ENCODE measurements at places on chromosomes 6 and 20. TPM values are rescaled to one million over a fixed set of nuclear protein-coding genes. Genes with fewer than 3 reads are reported as not detected.

- no peak overlapping the region for H3K27ac ChIP-seq
- no peaks in the 10 kb centered on the region for H3K36me3 ChIP-seq
- H3K27me3 ChIP-seq = no peaks in the 10 kb centered on the region
- H3K4me3 ChIP-seq = no peak overlapping the region
Measured at GRCh38 chr6:132663661-132664060, 4.7 kb upstream of the TAAR1 start.

DNA sequence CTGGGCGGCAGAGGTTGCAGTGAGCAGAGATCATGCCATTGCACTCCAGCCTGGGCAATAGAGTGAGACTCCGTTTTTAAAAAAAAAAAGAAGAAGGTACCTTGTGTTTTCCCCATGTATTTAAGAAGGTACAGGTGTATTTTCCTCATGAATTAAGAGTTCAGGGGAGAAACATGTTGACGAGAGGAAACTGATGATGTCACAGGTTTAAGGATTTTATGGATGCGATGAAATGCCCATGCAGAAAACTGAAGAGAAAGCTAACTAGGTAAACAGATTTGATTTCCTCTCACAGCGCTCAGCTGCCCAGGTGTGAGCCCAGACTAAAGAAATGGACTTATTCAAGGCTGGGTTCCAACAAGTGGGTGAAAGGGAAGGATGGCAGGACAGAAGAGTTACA is 38.4 kb upstream of the SOX4 start:
- no peak overlapping the region for H3K4me3 ChIP-seq
- no peaks in the 10 kb centered on the region for H3K36me3 ChIP-seq
- H3K4me1 ChIP-seq = no peaks in the 10 kb centered on the region
- no peak overlapping the region for H3K27ac ChIP-seq

- no peak overlapping the region for H3K4me3 ChIP-seq
- no peaks in the 10 kb centered on the region for H3K4me1 ChIP-seq
- H3K27me3 ChIP-seq = peaks cover 2% of the 10 kb centered on the region
- DNase-seq = no peak
Measured at GRCh38 chr6:49453221-49453620, 9.8 kb downstream of the MMUT start.

DNA sequence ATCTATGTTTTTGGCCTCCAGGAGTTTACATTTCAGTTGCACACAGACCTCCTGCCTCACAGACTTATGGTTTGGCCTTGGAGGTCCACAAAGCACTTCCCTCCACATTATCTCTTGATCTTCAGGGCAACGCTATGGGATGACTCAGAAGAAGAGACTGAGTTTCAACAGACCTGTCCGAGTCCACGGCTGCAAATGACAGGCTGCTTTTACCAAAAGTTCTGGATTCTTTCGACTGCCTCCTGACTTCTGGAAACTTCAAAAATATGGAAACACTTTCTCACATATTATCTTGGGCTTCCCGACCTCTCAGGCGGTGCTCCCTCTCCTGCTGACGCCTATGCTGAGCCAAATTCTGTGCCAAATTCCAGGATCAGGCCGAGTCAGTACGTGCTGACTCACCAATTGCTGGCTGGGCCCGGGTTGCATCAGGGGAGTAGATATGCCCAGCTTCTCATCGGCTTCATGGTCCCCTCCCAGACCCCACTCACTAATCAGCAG is 190.2 kb downstream of the BMP7 start:
- H3K27me3 ChIP-seq = no peaks in the 10 kb centered on the region
- H3K27ac ChIP-seq = no peak overlapping the region
- DNase-seq = no peak
- peaks cover 6% of the 10 kb centered on the region for H3K4me1 ChIP-seq
- H3K4me3 ChIP-seq = no peak overlapping the region

GRCh38 chr20:23652371-23652770 is 14.6 kb upstream of the CST3 start:
- no peaks in the 10 kb centered on the region for H3K4me1 ChIP-seq
- H3K27ac ChIP-seq = no peak overlapping the region
- no peak overlapping the region for H3K4me3 ChIP-seq
- DNase-seq = no peak
- peaks cover 2% of the 10 kb centered on the region for H3K27me3 ChIP-seq
- H3K36me3 ChIP-seq = no peaks in the 10 kb centered on the region

- peak overlapping the region; percentile 57 for H3K4me3 ChIP-seq
- H3K27me3 ChIP-seq = peaks cover 8% of the 10 kb centered on the region
- peak overlapping the region; percentile 84 for H3K27ac ChIP-seq
- peak; percentile 66 for DNase-seq
Measured at GRCh38 chr20:46343348-46343974, 35.2 kb upstream of the CDH22 start.

GRCh38 chr6:35296931-35297600 is 552 bp upstream of the DEF6 start:
- no peak overlapping the region for H3K27ac ChIP-seq
- no peaks in the 10 kb centered on the region for H3K36me3 ChIP-seq
- no peak overlapping the region for H3K4me3 ChIP-seq
- no peak for DNase-seq
- H3K4me1 ChIP-seq = peaks cover 6% of the 10 kb centered on the region

DNA sequence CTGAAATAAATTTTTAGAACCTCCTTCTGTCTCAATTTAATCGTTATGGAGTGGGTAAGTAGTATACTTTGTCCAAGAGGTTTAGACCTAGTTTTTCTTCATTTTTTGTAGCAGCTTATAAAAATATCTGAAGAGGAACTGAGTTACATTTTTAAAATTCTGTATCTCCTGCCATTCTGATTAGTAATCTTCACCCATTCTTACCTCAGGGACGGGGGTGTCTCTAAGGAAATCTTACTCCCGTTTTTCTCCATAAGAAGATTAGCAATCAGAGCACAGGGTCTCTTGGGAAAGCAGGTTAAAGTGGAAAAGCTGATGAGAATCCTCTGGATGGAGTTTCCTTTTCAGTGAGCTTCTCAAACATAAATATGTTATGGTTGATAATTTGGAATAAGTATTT is 259.3 kb upstream of the FAM83B start:
- H3K27me3 ChIP-seq = no peaks in the 10 kb centered on the region
- H3K4me1 ChIP-seq = no peaks in the 10 kb centered on the region
- no peak overlapping the region for H3K4me3 ChIP-seq
- H3K27ac ChIP-seq = no peak overlapping the region
- DNase-seq = no peak
- H3K36me3 ChIP-seq = no peaks in the 10 kb centered on the region

- no peak overlapping the region for H3K27ac ChIP-seq
- H3K4me3 ChIP-seq = no peak overlapping the region
Measured at GRCh38 chr20:23254034-23254433, 96.6 kb upstream of the NXT1 start.

DNA sequence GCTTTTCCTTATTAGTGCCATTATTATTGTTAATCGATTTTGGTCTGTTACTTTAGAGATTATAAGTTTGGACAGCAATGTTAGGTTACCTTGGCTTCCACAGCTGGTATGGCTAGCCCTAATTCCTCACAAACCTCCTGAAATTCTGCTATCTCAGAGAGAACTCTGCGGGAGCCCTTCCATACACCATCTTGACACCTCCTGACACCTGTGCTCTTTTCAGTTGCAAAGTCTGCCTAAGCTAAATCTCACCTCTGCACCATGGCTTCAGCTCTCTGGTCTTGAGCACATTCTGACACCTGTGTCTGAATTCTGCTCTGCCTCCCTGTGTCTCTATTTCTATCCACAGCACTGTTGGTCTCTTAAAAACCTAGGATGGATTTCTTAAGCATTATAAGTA is 106.5 kb downstream of the DCDC2 start:
- H3K4me1 ChIP-seq = peaks cover 10% of the 10 kb centered on the region
- no peak for DNase-seq
- no peaks in the 10 kb centered on the region for H3K36me3 ChIP-seq
- no peaks in the 10 kb centered on the region for H3K27me3 ChIP-seq
- H3K4me3 ChIP-seq = no peak overlapping the region

DNA sequence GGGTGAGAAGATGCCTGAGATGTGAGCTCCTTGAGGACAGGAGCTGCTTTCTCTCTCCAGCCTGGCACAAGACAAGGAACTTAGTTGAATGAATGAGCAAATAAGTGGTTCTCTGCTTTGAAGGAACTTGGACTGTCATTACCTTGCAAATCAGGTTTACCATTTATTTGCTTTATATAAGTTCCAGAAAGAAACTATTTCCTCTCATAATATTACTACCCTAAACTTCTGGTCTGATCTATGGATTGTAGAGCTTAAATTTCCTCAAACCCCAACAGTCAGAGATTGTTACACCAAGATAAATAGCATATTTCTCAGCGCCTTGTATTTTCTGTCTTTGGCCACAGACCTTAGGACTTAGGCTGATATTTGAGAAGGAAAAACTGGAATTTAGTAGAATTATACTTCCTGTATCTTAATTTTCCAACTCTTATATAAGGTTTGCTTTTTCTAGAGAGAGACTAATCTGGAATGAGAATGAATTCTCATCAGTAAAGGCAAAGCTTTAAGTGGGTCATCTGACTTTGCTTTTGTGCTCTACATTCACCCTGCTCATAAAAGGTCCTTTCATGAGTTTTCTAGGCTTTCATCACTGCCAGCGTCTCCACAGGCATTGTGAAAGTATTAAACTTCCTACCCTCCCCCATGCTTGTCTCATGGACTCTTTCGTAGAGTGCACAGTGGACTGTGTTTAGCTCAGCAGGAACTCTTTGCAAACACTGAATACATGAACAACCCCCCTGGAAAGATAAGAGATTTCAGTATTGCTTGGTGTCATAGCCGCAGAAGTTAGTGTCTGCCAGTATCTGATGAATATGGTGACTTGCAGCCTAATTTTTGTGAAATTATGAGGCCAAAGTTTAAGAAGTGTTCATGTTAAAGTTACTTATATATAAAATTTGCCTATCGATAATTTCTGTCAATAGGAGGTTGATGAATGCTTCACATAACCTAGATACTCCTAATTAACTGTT is 74.0 kb downstream of the PTPRA start:
- H3K27me3 ChIP-seq = no peaks in the 10 kb centered on the region
- peaks cover 4% of the 10 kb centered on the region for H3K4me1 ChIP-seq
- no peaks in the 10 kb centered on the region for H3K36me3 ChIP-seq
- no peak for DNase-seq
- no peak overlapping the region for H3K27ac ChIP-seq

DNA sequence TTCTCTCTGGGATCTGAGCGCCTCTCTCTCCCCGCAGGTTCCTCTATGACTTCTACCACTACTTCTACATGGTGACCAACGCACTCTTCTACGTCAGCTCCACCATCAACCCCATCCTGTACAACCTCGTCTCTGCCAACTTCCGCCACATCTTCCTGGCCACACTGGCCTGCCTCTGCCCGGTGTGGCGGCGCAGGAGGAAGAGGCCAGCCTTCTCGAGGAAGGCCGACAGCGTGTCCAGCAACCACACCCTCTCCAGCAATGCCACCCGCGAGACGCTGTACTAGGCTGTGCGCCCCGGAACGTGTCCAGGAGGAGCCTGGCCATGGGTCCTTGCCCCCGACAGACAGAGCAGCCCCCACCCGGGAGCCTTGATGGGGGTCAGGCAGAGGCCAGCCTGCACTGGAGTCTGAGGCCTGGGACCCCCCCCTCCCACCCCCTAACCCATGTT is 36.3 kb upstream of the MRGBP start:
- DNase-seq = peak; percentile 18
- H3K36me3 ChIP-seq = no peaks in the 10 kb centered on the region
- H3K4me1 ChIP-seq = peaks cover 4% of the 10 kb centered on the region
- no peak overlapping the region for H3K27ac ChIP-seq

DNA sequence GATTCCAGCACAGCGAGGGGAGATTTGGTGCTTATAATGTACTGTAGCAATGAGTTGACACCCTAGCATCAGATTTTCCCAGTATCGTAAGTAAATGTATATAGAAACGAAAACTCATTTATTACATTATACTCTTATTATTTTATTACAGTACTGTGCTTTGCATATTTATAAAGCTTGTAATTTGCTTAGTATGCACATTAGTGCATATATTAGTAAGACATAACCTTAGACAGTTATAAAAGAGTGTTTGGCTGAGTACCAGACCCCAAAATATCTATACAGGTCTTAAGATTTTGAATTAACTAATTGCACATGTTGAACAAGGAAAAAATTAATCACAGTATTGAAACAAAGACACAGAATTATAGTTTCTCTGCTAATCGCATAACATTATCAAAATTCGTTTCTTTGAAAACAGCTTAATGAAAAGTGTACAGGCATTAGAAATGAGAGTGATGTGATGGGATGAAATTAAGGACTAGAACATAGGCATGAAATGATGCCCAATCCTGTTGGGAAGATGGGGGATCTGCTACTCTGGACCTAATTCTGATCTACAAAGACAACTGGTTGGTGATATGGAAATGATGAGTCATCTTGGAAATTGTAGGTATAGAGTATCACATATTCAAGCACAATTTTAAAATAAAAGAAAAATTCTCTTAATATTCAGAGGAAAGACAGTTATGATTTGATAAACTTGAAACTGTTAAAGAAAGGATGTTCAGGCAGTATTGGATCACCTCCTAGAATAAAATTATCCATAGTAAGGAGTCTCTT is 42.8 kb downstream of the STXBP5 start:
- H3K4me1 ChIP-seq = no peaks in the 10 kb centered on the region
- no peak overlapping the region for H3K4me3 ChIP-seq
- no peaks in the 10 kb centered on the region for H3K27me3 ChIP-seq
- no peak overlapping the region for H3K27ac ChIP-seq
- peaks cover 4% of the 10 kb centered on the region for H3K36me3 ChIP-seq

- H3K27me3 ChIP-seq = peaks cover 4% of the 10 kb centered on the region
- peaks cover 13% of the 10 kb centered on the region for H3K4me1 ChIP-seq
- no peak overlapping the region for H3K4me3 ChIP-seq
- no peaks in the 10 kb centered on the region for H3K36me3 ChIP-seq
Measured at GRCh38 chr6:167570460-167571400, 245.8 kb downstream of the TTLL2 start.

DNA sequence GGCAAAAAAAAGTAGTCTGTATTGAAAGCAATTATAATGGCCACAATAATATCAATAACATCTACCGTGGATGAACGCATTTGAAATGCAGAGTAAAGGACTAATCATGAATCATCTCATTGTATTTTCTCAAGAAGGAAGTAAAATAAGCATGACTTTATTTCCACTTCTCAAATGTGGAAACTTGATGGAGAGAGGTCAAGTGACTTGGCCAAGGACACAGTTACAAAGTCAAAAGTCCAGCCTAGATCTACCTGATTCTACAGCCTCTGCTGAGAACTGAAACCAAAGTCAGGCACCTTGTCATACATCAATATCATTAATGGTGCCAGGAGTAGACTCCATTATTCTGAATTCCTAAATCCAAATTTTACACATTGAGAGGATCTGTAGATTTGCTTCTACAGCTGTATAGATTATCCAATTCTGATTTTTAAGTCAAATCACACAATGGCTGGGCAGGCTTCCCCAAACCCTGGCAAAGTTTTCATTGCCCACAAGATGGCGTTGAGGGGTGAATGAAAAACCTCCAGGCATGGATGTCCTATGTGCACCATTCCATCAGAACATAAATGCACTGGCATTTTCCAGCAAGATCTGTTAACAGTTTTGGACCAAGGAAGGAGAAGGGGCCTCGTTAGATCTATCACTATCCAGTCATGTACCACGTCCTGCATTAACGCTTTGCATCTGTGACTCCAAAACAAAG is 423.1 kb downstream of the MAFB start:
- peak; percentile 31 for DNase-seq
- no peaks in the 10 kb centered on the region for H3K4me1 ChIP-seq
- H3K27ac ChIP-seq = no peak overlapping the region

- H3K36me3 ChIP-seq = no peaks in the 10 kb centered on the region
- H3K4me3 ChIP-seq = no peak overlapping the region
- DNase-seq = no peak
- no peak overlapping the region for H3K27ac ChIP-seq
Measured at GRCh38 chr6:71537717-71538116, 249.1 kb downstream of the OGFRL1 start.

The PTCHD4 gene
- total RNA-seq = 3.6 TPM

The SLC17A3 gene
- not detected for total RNA-seq

The AARS2 gene
- 41.7 TPM for total RNA-seq

The AMD1 gene
- total RNA-seq = 26.1 TPM

All from glutamatergic neuron (in vitro differentiated cells).